Cerebellar cortex (tissue), 1 donor: ENCODE measurements at places on chromosomes 1 and 21.

DNA sequence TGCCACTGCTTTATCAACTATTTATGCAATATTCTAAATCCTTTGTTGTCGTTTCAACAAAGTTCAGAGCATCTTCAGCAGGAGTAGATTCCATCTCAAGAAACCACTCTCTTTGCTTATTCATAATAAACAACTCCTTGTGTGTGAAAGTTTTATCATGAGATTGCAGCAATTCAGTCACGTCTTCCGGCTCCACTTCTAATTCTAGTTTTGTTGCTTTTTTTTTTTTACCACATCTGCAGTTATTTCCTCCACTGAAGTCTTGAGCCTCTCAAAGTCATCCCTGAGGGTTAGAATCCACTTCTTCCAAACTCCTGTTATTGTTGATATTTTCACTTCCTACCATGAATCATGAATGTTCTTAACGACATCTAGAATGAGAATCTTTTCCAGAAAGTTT is 14.8 kb upstream of the ETS2 start:
- no peak for DNase-seq

GRCh38 chr1:39270368-39270767 is 65.9 kb downstream of the MACF1 start:
- peak; percentile 22 for DNase-seq

DNA sequence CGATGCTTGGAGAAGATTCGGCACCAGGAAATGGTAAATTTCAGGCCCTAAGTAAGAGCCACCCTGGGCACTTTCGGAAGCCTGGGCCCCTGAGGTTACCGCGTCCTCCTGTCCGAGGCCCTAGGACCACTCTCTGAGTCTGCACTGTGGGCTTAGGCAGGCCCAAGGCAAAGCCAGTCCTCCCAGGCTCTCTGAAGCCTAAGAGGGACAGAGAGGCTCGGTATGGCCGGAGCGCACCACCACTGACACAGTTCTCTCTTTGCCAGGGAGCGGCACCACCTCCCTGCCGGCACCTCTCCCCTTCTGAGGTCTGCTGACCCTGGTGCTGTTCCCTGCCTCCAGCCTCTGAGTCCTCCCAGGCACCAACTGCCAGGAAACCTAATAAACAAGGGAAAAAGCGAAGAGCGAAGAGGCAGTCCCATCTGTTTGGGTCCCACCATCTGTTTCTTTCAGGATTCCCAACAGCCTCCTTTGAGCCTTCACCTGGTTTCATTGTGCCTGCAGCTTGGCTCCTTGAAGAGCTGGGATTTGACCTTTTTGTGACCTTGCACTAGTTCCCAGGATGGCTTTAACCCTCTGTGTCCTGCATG is 57.7 kb downstream of the VWA5B1 start:
- peak; percentile 95 for DNase-seq

DNA sequence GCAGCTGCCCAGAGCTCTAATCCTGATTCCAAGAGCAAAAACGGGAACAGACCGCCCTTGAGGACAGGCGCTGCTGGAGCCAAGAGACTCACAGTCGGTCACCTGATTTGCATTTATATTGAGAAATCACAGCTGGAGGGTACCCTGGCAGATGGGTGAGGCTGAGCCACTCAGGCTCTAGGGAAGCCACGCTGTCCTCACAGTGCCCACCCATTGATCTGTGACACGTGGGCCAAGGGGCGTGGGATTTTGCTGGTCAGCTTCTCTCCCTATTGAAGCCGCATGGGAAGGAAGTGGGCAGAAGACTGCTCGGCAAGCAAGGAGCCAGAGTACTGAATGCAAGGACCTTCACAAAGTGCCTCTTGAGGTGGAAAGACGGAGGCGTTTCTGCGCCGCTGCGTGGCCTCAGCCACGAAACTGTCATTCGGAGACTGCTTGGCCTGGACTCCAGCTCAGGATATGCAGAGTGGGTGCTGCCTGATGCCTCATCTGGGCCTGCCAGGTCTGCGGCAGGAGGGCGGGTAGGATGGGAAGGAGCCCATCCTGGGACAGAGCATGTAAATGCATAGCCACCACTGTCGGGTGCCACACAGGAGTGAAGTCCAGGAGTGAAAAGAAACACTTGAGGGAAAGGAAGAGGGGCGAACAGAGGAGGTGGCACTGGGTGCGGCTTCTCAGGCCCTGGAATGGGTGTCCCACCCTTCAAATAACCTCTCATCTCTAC is 139.8 kb downstream of the PGBD5 start:
- DNase-seq = no peak

- peak; percentile 87 for DNase-seq
Observed at GRCh38 chr21:25997788-25998611, 172.6 kb downstream of the APP start.

- DNase-seq = no peak
Observed at GRCh38 chr1:38361566-38361965, 315.0 kb upstream of the POU3F1 start.

DNA sequence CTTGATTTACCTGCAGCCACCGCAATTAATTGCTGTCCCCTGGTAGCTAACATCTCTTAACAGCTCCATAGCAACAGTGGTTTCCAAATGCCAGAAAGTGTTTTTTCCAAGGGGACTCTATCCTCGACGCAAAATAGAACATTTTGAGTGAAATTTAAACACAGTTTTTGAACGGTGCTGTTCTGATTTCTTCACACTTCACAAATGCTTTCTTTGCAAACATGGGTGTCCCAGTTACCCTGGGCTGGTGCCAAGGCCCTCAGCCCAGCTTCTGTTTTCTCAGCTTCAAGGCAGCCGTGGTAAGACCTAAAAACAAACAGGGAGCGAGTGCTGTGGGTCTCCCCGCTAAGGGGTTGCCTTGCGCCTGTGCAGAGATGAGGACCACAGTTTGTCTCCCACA is 147.3 kb upstream of the VAMP3 start:
- no peak for DNase-seq

DNA sequence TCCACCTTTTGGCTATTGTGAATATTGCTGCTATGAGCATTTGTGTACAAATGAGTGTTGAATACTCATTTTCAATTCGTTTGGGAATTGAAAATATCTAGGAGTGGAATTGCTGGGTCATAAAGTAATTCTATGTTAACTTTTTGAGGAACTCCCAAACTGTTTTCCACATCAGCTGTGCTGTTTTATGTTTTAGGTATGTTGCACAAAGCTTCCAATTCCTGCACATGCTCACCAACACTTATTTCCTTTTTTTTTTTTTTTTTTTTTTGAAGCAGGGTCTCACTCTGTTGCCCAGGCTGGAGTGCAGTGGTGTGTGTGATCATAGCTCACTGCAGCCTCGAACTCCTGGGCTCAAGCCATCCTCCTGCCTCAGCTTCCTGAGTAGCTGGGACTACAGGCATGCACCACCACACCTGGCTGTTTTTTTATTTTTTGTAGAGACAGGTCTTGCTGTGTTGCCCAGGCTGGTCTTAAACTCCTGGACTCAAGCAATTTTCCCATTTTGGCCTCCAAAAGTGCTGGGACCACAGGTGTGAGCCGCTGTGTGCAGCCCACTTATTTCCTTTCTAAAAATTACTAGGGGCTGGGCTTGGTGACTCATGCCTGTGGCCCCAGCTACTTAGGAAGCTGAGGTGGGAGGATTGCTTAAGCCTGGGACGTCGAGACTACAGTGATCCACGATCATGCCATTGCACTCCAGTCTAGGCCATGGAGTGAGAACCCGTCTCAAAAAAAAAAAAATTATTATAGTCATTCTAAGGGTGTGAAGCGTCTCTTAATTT is 33.4 kb downstream of the TMCC2 start:
- no peak for DNase-seq

- no peak for DNase-seq
Observed at GRCh38 chr1:181219938-181220337, 131.4 kb downstream of the IER5 start.

DNA sequence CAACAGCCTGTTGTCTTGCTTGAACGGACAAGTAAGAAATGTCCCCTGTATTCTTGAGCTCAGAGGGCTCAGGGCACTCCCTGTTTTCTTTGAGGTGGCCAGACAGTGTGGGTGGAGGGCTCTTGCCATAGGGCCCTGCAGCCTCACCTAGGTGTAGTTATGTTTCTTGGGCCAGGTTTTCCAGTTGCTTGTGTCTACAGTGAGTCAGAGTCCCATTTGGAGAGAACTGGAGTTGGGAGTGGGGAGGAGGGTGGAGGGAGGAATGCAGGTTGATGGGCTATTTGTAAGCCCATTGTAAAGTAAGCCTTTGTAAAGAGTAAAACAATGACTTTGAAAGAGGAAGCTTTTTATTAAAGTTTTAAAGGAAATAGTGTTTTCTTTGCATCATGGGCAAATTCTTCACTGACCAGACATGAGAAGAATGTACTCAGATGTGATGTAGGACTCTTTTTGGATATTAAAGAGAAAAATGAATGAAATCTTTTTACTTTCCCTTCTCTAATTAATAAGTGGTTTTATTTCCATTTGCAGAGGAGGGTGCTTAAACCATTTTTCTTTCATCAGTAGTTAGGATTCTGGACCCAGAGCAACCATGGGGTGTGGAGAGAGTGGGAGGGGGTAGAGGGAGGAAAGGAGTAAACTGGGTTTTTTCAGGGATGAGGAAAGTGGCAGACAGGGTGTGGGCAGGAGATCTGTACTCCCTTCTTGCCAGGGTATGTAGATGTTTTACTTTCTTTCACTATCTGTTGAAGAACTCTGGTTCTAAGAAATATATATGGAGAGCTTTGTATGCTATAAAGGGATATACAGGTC is 45.1 kb upstream of the MACF1 start:
- DNase-seq = no peak

DNA sequence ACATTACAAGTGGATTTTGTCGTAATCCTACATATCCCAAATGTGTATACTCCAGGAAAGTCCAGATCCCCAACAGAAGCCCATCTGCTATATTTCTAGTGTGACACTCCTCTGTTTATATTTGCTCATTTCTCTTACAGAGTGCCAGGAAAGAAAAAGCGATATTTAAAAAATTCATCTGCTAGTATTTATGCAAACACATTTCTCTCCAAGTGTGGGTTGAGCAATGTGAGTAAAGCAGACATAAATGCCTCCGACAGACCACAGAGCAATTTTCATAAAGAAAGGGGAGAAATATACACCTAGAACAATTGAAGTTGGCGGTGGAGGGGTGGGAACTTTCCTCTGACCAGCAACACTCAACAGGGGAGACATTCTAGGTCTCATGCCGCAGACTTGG is 22.2 kb upstream of the RAP1A start:
- no peak for DNase-seq

- DNase-seq = peak; percentile 11
Observed at GRCh38 chr1:199113265-199113869, 474.5 kb downstream of the PTPRC start.

DNA sequence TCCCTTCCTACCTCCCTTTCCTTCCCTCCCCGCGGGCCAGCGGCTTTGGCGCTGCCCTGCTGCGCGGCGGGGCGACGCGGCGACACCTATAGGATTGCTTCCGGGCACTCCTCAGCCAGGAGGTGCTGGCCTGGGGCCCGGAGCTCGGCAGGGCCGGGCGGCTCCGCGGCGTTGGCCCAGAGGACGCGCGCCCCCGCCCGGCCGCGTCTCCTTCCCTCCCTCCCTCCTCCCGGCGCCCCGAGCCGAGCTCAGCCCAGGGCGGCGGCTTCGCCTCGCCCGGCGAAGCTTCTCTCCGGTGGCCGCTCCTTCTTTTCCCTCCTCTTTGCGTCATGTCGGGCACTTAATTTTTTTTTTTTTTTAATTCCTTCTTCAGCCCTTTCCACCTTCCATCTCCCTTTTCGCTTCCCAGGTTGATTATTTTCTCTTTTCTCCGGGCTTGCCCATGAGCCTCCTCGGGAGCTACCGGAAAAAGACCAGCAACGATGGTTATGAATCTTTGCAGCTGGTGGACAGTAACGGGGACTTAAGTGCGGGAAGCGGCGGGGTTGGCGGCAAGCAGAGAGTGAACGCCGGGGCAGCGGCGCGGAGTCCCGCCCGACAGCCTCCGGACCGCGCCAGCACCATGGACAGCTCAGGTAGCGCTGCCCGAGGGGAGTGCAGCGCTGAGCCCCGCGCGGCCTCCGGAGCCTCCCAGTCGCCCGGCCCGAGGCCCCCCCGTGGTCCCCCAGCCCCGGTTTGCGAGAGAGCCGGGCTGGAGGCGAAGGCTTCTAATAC is at the start of gene DNAJC6:
TSS of gene DNAJC6 (plus strand) at position 240 of the 774 bp plus-strand sequence. CDS start at position 443, 203 bp downstream.
- peak; percentile 52 for DNase-seq
